Testis (tissue), 5 donors: ENCODE measurements at places on chromosomes 5 and 9.

DNA sequence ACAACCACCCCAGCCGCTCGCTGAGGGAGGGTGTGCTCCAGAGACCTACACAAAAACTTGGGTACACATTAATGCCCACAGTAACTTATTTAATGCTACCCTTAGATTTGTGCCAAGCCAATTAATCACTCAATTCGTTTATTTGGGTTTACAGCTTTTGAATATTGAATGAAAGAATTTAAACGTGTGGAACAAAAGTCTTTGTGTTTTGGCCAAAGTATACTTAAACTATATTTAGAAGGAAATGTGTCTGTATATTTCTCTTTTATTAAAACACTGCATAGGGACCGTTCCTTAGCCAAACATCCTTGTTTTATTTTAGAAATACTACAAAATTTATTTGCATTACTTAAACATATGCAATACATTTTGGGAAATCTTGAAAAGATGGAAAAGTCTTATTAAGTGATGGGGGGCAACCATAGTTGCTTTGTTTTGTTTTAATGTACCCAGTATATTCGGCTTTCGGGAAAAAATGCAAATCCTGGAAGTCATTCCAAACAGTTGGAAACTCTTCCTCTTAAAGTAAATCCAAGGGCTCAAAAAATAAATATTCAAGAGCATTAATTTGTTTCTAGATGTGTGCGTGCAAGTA is 11.8 kb downstream of the ZNF608 start:
- no peak for DNase-seq

- no peak for DNase-seq
These were observed 47.0 kb upstream of the CLK4 start for GRCh38 chr5:178673801-178674295.

DNA sequence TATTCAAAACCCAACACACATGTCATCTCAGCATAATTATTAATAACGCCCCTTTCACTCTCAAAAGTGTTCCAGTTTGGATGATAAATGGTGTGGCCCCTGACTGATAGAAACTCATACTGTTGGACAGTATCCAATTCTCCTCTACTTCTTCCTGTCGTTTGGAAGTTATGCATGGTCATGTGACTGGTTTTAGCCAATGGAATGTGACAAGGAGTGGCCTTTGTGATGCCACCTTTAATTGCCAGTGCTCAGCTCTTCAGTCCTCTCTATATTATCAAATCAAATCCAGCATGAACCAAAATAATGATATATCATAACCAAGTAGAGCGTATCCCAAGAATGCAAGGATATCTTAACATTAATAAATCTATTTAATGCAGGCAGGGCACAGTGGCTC is 117.8 kb upstream of the SPIN1 start:
- peak; percentile 31 for DNase-seq

DNA sequence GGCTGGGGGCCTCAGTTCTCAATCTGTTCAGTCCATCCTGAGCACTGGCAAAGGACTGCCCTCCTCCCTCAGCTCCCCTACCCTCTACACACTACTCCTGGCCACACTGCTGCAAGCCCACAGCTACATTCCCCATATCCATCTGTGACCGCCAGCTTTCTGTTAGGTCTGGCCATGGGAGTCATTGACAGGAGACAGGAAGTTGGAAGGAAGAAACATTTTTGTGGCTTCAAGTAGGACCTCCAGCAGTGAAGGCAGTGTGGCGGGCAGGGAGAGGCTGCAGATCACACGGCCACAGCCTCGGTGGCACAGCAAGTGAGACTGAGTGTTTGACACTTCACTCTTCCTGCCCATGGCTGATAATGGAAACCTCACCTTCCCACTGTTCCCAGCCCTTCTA is 55.9 kb downstream of the SECISBP2 start:
- DNase-seq, result no peak

GRCh38 chr5:138748630-138749081 is 4.6 kb upstream of the CTNNA1 start:
- no peak for DNase-seq
